ENCODE measurements at places on chromosomes 12 and 14.

- no peak for DNase-seq
Observed at GRCh38 chr14:35286003-35286600, 6.1 kb upstream of the PSMA6 start.

GRCh38 chr12:92899386-92900001, 29.6 kb downstream of the EEA1 start:
- peak; percentile 99 for DNase-seq

DNA sequence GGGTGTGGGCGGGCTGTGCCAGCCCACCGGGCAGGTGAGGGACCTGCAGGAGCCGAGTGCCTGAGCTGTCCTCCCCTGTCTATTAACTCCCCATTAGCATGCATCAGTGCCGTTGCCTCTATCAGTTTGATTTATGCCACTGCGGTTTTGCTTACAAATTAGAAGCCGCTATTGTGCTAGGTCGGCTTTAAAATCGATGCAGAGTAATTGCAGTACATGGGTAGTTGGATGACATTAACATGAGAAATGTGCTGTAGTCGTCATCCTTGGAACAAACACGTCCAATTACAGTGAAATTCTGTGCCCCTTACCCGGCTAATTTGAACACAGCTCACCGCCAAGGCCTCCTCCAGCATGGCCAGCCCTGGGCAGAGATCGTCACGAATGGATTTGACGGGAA, 145.8 kb downstream of the TSPAN9 start:
- DNase-seq, result no peak

GRCh38 chr12:12481631-12482030, 81.0 kb downstream of the DUSP16 start:
- DNase-seq, result no peak

DNA sequence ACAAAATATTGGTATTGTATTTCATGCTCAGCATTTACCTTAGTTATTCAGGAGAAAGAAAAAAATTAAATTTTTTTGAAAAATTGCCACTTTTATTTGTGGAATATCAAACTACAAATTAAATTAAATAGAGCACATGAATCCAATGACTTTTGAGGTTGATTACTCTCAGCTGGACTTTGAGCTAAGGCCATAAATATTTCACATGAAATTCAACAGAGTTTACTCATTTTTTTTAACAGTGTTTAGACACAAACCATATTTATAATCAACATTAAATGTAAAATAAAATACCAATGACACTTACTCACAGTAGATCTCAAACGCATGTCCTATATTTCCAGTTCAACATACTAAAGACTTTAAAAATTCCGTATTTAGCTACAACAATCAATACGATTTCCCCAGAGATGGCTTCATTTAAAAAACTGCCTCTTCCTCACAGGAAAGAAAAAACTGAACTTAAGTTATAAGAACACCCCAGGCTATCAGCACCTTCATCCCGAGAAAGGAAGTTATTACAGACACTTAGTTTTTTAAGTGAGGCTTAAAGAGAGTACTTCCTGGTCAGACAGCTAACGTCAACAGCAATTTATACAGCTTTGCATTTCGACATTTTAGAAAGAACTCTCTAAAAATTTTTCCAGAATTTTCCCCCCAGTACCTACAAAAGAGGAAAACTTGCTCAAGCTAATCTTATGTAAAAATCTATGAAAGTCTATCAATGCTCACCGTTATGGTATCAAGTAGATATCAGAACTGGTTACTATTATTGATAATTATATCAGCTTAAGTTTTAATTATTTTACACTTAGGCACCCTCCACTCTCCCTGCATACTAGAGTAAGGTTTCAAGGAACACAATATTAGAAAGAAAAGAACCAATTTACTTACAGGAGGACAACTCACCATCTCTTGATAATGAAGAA, 13.8 kb downstream of the TAOK3 start:
- no peak for DNase-seq

DNA sequence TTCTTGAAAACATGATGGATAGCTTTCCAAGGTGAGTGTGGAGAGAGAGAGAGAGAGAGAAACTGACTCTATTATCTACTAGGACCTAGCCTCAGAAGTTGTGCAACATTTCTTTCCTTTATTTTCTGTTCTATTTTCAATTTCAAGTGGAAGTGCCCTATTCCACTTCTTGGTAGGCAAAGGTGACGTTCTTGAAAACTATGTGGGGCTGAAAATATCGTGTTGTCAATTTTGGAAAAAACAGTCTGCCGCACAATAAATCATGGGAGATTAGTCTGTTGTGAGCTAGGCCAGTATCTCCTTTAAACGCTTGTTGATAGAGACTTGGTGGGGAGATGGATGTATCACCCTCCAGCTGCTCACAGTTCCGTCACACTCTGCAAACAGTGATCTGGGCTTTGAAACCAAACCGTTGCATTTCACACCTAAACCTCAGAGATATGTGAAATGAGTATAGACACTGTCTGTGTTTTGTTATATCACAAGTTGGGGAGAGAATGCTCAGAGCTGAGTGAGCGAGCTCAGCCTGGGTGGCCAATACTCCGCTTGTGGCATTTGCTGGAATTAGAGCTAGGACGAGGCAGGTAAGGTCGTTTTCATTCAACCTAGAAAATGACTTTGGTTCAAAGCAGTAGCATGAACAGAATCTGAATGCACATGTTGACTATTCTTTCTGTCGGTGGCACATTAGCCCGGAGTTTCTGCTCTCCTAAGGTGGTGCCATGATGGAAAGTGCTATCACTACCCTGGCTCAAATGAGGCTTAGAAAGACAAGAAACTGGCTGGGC, 75.1 kb upstream of the ST8SIA1 start:
- no peak for DNase-seq

GRCh38 chr12:104055686-104056388, 5.8 kb upstream of the GLT8D2 start:
- DNase-seq, result no peak

DNA sequence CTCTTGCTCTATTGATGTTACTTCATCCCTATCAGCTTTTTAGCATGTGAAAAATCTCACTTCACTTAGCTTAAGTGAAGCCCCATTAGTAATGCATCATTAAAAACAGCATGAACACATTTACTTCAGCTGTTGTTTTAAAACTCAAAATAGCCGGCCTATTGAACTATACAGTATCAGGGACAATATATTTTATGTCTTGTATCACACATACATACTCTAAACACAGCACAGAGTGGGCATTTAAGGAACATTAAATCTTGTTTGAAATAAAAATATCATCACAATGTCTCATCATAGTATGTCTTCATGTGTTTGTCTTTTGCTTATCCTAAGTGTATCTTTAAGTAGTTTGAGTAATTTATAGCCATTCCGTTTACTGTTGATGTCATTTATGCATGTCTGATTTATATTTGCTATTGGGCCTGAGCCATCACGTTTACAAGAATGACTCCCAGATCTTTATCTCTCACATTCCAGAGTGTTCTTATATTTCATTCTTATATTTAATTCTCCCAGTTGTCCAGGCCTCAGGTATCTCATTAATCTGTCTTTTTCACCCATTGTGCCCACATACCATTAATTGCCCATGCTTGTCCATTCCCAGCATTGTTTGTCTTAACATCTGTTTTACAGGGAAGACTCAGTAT, 57.5 kb downstream of the ARHGAP5 start:
- DNase-seq, result no peak

GRCh38 chr12:123126294-123127181, 24.4 kb downstream of the PITPNM2 start:
- DNase-seq, result peak; percentile 98

- DNase-seq, result no peak
Observed at GRCh38 chr14:58871573-58871972, 233.8 kb downstream of the DACT1 start.

- DNase-seq, result no peak
Observed at GRCh38 chr12:54213079-54213478, 24.3 kb upstream of the SMUG1 start.

GRCh38 chr12:4648104-4648500, 749 bp downstream of the AKAP3 start:
- DNase-seq, result peak; percentile 5

GRCh38 chr14:75401361-75401760, 26.5 kb upstream of the JDP2 start:
- no peak for DNase-seq

DNA sequence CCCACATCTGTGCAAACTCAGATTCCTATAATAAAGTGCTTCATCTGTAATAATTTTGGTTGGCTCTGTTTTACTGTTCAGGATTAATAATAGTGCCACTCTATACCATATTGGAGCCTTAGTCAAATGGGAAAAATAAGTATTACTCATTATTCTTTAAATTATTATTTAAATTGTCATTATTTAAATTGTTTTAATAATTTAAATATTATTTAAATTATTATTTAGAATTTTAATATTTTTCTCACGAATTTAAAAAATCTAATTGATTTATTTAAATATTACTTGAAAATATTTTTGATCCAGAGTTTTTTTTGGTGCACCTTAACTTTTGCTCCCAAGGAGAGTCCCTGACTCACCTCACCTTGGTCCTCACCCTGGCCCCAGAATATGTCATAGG, 245.7 kb upstream of the MDGA2 start:
- DNase-seq, result no peak

- DNase-seq, result peak; percentile 97
Observed at GRCh38 chr12:76020731-76021672, 10.6 kb downstream of the PHLDA1 start.

- DNase-seq, result no peak
Observed at GRCh38 chr14:58557242-58557641, 80.5 kb upstream of the DACT1 start.

DNA sequence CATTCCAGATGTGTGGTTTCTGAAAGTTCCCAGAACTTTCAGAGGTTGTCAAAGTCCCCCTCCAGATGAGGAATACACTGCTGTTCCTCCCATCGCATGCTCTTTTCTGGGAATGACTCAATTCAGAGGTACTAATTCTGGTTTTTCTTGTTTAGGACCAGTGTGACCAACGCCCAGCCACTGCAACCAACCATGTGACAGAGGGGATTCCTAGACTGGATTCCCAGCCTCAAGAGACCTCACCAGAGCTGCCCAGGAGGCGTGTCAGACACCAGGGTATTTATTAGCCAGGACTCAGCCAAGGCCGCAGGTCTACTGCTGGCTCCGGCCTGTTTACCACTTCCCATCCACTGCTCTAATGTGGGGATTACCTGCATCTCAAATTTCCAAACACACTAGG, 24.2 kb downstream of the TRAFD1 start:
- no peak for DNase-seq

GRCh38 chr12:88273875-88274274, 131.8 kb downstream of the TMTC3 start:
- no peak for DNase-seq

- no peak for DNase-seq
Observed at GRCh38 chr14:33420051-33420627, 481.5 kb downstream of the NPAS3 start.

DNA sequence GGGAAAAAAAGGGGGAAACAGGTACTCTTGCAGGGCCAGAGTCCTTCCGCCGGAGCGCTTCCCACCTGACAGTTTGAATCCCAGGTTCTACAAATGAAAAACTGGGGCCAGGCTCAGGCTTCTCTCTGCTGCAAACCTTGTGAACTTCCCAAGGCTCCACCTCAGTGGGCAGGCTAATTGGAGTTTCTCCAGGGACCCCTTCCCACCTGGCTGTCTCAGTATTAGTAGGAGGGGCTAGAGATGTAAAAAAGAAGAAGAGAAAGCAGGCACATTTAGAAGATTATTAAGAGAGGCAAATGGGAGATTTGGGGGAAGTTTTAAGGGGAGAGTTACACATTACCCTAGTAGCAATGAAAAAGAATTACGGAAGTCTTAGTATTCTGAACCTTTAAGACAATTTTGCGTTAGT, 20.0 kb upstream of the CLEC2D start:
- peak; percentile 3 for DNase-seq

- DNase-seq, result no peak
Observed at GRCh38 chr12:89051065-89051677, 301.1 kb downstream of the DUSP6 start.

GRCh38 chr14:24279301-24280186, 8.1 kb upstream of the RABGGTA start:
- no peak for DNase-seq

- DNase-seq, result no peak
Observed at GRCh38 chr12:68121143-68121542, 38.4 kb downstream of the IFNG start.

DNA sequence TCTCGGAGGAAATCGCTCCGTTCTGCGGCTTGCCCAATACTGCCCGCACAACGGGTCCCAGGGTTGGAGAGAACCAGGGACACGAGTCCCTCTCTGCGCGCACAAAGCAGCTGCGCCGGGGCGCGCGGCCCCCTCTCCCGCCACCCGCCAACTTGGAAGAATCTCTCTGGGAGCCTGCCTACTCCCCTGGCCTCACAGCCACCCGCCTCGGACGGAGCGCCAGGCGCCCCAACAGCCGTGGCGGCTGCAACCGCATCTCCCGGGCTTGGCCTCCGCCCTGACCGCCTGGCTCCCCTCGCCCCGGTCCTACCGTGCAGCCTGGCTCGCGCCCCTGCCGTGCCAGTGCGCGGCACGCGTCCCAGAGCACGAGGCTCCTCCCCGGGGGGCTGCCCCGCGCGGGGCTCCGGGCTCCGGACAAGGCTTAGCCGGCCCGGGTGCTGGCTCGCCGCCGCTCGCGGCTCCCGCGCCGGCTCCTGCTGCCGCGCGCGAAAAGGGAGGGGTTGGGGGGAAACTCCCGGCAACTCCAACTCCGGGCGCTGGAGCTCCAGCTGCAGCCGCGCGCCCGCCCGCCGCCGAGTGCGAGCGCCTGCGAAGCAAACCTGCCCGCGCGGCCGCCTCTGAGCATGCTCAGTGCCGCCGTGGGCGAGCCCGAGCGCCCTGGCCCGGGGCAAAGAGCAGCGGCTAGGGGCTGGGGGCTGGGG, at the start of gene STXBP6:
TSS of gene STXBP6 (minus strand) at position 580 of the 701 bp plus-strand sequence. CDS start 75,329 bp downstream, outside the sequence.
- DNase-seq, result peak; percentile 5

- DNase-seq, result peak; percentile 48
Observed at GRCh38 chr14:50667996-50668825, at the start of gene SAV1. Gene SAV1, minus strand, starts transcription at chr14:50668306. Its CDS starts 339 bp downstream, at chr14:50667967.

GRCh38 chr14:60565211-60565610, 56.3 kb downstream of the SIX6 start:
- peak; percentile 38 for DNase-seq

DNA sequence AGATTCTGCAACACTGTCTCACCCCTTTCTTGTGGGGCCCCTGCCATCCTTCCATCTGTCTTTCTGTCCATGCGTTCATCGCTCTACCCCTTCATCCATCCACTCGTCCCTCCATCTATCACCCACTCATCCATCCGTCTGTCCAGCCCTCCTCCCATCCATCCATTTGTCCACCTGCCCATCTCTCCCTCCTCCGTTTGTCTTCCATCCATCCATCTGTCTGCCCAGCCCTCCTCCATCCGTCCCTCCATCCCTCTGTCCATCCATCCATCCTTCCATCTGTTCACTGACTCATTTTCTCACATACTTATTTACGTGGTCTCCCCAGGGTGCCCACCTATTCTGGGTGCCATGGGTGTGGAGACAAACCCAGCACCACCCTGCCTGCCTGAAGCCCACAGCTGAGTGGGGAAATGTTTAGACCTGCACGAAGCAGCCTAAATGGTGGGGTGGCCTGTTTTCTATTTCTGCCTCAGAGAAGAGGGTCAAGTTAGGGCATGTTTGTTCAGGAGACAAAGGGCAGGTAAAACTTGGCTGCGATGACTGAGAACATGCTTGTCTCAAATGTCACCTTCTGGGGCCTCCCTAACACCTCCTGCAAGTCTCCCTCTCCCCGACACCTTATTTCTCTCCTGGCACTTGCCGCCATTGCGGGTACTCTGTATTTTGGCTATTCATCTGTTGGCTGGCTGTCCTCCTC, 2.8 kb upstream of the SLC25A47 start:
- no peak for DNase-seq

Measured in HS-5 (cell line).